ENCODE measurements at places on chromosomes 11 and 22. TPM values are rescaled to one million over a fixed set of nuclear protein-coding genes. Genes with fewer than 3 reads are reported as not detected.

DNA sequence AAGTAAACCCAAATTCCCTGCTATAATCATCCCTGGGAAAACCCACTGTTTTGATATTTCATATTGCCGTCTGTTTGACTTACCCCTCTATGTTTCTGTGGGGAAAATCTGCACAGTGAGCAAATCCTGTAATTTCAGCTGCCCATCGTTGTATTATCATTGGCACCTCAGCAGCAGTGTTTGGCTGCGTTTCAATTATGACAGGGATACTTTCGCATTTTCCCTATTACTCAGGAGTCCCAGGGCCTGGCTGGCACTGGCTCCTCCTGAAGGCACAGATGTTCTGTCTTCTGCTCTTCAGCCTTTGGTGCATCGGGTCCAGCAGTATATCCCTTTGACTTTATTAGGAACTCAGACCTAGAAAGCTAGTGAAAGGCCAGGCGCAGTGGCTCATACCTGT is 12.2 kb upstream of the MMP12 start:
- no peak for DNase-seq

DNA sequence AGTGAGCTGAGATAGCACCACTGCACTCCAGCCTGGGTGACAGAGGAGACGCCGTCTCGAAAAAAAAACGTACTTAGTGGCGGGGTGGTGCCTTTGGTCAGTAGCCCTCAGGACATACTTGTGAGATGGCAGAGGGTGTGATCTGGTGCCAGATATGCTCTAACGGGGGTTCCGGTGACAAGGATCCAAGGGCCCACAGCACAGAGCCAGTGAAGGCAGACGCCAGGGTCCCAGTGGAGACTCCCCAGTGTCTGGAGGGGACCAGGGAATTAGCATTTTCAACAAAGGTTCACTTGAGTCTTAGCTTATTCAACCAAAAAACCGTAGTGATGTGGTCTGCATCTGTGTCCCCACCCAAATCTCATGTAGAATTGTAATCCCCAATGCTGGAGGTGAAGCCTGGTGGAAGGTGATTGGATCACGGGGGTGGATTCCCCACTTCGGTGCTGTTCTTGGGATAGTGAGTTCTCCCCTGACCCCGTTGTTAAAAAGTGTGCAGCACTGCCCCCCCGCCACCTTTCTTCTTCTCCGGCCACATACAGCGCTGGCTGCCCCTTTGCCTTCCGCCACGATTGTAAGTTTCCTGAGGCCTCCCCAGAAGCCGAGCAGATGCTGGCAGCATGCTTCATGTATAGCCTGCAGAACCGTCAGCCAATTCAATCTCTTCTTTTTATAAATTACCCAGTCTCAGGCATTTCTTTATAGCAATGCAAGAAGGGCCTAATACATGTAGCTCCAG is 26.6 kb upstream of the OSBPL5 start:
- DNase-seq, result no peak

DNA sequence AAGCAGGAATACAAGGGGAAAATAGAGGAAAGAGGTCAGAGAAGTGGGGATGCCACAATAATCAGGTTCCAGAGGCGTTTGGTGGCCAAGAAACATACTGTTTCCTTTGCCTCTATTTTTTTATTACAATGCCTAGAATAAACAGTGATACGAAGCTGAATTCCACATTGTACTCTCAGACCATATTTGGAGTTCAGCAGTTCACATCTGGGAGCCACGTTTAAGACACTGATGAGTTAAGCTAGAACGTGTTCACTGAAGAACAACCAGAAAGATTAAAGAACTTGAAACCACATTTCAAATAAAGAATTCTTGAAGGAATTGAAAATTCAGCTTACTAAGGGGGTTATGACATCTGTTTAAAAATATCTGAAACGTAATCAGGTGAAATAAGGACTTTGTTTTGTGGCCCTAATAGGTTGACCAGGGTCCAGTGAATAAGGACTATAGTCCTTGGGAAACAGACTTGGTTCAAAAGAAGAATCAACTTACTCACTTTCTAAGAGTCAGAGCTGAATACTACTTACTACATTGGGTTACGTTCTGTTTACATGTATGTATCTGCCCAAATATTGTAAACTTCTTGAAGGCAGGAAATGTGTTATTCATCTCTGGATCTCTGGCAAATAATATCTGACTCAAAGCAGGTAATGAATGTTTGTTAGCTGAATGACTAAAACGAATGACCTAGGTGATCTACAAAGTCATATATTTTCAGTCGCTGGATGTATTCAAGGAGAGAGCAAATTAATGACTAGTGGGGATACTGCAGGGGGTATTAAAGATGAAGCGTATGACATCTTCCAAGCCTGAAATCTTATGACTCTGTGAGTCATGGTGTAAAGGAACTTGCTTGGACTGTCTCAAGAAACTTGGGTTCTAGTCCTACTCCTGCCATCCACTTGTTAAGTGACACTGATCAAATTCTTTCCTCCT is 247.0 kb upstream of the NARS2 start:
- no peak for DNase-seq

The PLET1 gene
- total RNA-seq, result not detected

The KRTAP5-8 gene
- not detected for total RNA-seq

DNA sequence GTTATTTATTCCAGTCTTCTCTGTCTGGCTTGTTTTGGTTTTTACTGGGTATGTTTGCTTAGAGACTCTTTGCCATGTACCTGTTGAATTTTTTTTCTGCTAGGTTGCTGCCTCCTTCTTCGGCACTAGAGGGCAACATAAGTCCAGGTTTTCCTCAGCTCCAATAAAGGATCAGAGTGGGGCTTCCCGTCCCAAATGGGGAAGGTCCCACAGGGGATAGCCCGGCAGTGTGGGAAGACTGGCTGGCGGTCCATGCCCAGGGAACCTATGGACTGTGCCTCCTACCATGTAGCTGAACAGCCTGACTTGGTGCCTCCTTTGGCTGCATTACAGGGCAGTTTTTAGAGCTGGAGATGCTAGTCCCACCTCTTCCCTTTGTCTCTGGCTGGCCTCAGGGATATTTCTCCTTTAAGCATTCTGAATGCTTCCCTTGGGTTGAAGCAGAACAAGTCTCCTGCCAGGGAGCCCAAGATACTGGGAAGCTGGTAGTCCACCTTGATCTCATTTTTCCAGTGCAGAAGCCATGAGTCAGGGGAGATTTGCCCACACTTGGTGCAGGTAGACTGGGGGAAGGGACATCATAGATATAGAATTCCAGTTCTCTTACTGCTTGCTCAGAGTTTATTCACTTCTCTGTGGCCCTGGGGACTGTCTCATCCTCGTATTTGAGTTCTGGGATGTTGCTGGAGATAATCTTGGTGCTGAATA is 60.2 kb downstream of the BRD1 start:
- DNase-seq, result no peak
